Foreskin keratinocyte (primary cell): ENCODE measurements at places on chromosomes 4 and X. TPM values are rescaled to one million over a fixed set of nuclear protein-coding genes. Genes with fewer than 3 reads are reported as not detected.

DNA sequence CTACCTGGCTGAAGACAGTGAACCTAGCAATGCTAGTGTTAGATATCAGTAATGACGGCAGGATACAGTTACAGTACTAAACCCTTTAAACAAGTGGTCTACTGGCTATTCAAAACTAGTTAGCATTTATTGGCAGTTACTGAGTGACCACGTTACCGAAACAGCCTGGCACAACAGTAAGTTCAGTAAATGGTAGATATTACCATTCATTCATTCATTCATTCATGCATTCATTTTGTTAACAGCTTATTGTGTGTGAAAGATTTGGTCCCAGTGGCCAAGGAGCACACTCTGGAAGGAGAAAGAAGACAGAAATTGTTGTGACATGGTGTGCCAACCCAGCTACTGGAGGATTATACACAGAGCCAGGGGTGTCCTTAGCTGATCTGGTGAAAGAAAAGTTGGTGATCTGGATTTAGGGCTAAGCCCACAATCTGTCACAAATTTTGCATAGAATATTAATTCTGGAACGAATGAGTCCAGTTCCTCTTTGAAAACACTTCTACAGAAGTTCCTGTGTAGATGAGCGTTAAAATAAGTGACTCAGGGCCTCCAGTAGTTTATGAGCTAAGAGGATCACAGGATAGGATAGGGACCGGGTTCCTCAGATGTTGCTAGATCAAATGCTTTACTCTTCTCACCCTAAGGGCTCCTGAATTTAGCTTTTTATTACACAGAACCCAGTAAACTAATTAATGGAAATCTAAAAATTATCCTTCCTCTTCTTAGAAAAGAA lies 179.1 kb downstream of the CBR4 start:
- DNase-seq = peak; percentile 56

- DNase-seq = peak; percentile 44
These were observed 1.0 kb downstream of the SCD5 start for GRCh38 chr4:82797405-82798111.

- no peak for DNase-seq
These were observed 310.8 kb upstream of the BOD1L1 start for GRCh38 chr4:13938299-13938698.

DNA sequence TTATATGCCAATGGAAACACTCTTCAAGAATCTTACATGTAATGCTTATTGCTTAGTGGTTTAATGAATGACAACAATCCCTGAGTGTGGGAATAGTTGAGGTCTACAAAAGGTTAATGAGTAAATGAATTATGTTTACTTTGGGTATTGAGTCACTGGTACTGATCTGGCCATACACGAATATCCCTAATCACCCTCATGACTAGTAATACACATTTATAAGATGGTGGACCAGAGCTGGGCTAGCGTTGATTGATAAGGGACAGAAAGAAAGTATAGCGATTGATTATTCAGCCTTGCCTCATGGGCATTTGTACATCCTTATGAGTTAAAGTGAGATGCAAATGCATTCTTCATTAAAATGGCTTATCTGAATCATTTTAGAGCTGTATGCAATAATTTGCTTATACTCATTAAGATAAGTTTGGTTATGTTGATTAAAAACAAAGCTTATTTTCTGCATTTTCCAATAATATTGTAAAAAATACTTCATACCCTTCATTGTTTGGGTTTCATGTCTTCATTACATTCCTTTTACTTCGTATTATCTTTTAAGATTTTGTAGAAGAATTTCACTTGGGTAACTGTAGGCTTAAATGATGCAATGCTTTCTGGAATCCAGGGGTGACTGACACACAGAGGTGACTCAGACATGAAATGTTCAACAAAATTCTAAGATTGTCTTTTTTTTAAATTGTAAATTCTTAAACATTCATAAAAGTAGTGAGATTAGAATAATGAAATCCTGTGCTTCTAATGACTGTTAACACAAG lies 47.4 kb downstream of the FGF2 start:
- DNase-seq = peak; percentile 40

- no peak for DNase-seq
These were observed 136.1 kb downstream of the C4orf33 start for GRCh38 chr4:129231945-129232588.

DNA sequence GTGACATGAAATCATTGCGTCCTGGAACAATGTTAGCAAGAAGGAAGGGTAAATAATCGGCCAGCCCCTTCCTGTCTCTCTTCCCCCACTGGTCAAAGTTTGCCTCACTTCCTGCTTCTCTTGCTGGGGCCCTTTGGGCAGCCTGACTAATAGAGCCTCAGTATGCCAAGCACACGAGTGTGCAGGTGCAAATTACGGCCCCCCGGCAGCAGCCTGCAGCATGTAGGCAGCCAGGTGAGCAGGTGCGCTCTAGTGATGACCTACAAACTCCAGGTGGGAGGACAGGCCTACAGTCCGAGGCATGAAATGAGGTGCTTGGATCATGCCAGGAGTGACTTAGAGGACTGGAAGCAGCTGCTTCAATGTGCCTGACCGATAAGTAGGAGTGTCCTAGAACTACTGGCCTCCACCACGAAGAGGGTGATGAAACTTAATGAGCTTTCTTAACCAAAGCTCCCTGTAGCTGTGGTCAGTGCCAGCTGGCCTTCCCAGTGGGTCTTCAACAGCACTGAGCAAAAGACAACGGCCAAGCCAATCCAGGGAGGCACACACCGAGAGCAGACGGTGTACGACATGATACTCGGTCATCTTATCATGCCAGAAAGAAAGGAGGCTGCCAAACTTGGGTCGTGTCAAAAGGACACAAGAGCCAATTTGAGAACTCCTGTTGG lies 26.1 kb upstream of the FAT1 start:
- DNase-seq = no peak

DNA sequence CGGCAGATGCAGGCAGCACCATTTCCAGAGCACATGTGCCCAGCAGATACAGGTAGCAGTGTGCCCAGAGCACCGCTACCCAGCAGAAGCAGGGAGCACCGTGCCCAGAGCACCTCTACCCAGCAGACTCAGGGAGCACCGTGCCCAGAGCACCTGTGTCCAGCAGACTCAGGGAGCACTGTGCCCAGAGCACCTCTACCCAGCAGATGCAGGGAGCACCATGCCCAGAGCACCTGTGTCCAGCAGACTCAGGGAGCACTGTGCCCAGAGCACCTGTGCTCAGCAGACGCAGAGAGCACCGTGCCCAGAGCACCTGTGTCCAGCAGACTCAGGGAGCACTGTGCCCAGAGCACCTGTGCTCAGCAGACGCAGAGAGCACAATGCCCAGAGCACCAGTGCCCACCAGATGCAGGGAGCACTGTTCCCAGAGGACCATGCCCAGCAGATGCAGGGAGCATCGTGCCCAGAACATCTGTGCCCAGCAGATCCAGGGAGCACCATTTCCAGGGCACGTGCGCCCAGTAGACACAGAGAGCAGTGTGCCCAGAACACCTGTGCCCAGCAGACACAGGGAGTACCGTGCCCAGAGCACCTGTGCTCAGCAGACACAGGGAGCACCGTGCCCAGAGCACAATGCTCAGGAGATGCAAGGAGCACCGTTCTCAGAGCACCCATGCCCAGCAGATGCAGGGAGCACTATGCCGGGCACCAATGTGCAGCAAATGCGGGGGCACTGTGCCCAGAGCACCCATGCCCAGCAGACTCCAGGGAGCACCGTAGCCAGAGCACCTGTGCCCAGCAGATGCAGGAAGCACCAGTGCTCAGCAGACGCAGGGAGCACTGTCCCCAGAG lies 236.4 kb downstream of the DHRSX start:
- no peak for DNase-seq

DNA sequence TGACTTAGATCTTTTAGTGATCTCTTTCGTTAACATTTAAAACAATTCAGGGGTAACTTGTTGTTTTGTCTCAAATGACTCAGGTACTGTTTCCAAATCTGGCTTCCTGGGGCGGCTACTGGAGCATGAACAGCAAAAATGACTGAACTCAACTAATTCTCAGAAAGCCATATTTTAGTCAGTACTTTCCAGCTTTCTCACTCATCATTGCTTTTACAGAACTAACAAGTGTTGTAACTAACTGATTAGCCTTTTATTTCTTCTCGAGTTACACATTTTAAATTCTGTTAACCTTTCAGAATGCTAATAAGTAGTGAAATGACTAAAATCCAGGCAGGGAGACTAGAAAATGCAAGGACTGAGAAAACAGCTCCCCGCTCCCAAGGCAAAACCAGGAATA lies 55.3 kb downstream of the JADE3 start:
- DNase-seq = no peak

DNA sequence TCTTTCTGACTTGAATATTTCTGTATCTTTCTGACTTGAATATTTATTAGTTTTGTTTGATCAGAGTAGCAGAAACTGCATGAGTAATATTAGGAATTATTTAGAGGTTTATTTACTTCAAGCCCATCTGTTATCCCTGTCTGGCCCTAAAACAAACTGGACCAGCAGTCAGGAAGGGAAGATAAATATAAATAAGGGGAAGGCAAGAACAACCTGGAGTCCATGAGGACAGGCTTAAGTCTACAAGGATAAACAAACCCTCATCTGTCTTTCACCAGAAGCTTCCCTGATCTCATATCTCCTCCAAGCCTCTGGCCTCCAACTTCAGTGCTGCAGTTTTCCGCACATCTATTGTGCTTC lies 524.9 kb downstream of the CENPC start:
- no peak for DNase-seq

DNA sequence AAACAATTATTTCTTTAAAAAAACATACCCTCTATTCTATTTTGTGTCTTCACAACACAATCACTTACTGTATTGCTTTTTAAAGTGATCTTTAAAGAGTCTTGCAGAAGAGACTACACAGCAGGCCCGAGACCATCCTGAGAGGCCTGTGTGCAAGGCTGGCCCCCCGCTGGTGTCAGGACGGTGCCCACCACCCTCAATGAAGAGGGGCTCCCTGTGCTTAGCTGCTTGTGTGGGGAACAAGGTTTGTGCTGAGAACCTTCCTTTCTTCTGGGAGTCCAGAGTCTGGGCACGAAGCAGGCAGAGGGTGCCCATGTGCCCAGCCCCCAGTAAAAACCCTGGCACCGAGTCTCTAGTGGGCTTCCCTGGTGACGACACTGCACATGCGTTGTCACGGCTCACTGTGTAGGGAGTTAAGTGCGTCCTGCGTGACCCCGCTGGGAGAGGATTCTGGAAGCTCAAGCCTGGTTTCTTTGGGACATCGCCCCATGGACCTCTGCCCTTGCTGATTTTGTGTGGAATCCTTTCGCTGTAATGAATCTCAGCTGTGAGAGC lies 22.0 kb downstream of the RGS12 start:
- no peak for DNase-seq

DNA sequence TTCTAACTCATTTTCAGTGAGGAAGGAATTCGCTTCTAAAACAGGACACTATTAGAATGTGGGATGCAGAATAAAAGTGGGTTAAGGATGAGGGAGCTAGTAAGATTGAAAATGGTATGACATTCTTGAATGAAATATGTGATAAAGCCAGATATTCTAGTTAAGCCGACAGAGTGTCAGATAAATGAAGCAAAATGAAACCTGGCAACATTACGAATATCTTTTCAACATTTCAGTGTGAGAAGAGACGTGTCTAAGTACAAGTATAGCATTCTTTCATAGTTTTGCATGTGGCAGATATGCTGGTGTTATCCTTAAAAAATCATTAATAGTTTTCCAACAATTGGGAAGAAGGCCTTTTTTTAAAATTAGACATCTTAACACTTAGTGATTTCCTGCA lies 1101.4 kb downstream of the RPA4 start:
- DNase-seq = no peak

- peak; percentile 85 for DNase-seq
These were observed 47.0 kb downstream of the FAT1 start for GRCh38 chr4:186676531-186677161.

DNA sequence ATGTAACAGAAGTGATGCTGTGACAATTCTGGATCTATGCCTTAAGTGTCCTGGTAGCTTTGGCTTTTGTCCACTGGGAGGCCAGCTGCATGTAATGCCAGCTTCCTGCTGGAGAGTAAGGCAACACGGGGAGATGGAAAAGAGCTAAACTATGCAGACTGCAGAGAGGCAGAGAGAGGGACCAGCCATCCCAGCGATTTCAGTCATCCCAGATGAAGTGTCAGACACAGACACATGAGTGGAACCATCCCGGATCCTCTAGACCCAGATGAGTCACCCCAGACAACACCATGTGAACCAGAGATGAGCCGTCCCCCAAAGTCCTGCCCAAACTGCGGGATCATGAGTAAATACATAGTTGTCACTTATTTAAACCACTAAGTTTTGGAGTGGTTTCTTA lies 14.6 kb downstream of the SRPX start:
- no peak for DNase-seq

DNA sequence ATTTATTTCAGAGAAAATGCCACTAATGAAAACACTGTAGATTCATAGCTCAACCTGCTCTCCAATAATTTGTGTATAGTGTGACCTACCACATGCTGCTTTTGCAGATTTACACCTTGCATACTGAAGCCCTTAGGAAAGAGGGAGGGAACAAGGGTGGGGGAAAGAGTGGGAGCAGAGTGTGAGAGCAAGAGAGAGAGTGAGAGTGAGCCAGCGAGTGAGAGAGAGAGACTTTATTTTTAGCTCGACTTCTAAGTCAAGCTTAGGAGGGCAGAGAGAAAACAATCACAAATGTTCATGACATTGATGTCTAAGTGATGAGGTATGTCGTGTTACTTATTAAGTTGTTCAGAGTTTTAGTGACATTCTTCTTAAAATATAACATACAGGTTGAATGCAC lies 112.5 kb upstream of the HAND2 start:
- DNase-seq = no peak

DNA sequence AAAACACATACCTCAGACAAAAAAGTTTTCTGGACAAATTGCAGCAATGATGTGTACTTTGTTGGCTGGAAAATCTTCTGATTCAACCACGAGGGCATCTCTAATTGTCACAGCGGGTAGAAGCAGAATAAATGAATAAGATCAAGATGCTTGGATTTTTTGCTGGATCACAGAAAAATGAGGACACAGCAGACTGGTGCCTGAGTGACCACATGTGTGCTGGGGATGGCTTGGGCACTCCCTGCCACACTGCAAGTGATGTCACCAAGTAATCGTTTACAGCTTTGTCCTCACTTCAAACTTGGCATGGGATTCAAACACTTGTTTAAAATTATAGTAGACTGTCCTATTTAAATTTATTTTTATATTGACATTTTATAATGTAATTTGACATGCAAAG lies 557.0 kb downstream of the SPRY1 start:
- no peak for DNase-seq

The BCAP31 gene
- polyA plus RNA-seq = 275 and 350 TPM in 2 replicates

The NWD2 gene
- polyA plus RNA-seq = not detected in 2 replicates

The DOCK11 gene
- 4.5 and 6.1 TPM in 2 replicates for polyA plus RNA-seq

The MRFAP1 gene
- polyA plus RNA-seq = 305 and 336 TPM in 2 replicates

The GAGE12D gene
- not detected in 2 replicates for polyA plus RNA-seq

The TMPRSS11D gene
- polyA plus RNA-seq = 0.20 and 0.54 TPM in 2 replicates

The AVPR2 gene
- not detected in 2 replicates for polyA plus RNA-seq
